ENCODE measurements at places on chromosomes 1 and 21.

GRCh38 chr1:212542761-212543187, 65.8 kb upstream of the ATF3 start:
- DNase-seq, result no peak

DNA sequence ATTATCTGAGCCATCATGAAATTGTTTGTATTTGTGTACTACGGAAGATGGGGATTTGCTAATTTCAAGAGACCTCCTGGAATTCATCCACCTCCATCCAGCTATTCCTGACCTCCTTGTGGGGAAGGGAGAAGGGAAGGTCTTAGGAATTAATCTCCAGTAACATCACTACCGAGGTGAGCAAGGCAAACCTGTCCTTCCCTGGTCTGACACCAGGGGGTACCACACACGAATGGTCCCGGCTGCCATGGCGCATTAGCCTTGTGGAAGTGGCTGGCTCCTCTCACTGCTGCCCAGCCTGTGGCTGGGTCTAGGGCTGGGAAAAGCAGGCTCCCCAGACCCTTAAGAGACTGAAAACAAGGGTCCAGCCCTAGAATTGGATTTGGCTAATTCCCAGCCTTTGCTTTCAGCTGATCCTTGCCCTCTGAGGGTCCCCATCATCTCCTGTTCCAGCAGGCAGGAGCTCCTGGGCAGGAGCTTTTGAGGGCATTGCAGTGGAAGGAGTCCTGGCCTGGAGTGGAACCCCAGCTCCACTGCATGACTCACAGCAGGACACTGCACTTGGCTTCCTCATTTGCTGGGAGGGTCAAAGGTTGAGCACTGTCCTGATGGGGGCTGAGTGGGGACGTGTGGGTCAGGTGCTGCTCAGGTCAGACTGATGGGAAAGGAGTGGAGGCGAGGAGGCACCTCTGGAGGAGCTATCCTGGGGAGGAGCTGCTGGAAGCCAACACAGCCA, 34.8 kb downstream of the RIMS3 start:
- DNase-seq, result no peak

GRCh38 chr21:41009398-41010100, 158.4 kb upstream of the BACE2 start:
- no peak for DNase-seq

DNA sequence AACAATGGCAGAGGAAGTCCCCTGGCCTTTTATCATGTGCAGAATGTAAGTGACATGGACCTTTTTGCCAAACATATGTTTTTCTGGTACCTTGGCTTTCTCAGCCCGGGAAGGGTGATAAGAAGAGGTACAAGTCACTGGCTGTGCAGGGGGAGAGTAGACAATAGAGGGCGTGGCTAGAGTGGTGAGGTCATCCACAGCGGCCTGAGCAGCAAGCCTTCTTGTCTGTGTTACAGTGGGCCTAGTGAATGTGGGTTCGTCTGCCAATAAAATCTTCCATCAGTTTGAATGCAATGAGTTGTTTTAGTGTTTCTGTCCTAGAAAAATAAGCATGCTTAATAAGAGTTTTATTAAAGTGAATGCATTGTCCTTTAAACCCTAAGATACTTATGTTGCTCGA, 59.0 kb upstream of the PGD start:
- DNase-seq, result no peak

GRCh38 chr1:156841295-156841855, 17.5 kb downstream of the INSRR start:
- no peak for DNase-seq
